ENCODE measurements at places on chromosomes 5 and 9.
A peak's percentile ranks its signal among the peaks of the same experiment; 100 is the strongest.

DNA sequence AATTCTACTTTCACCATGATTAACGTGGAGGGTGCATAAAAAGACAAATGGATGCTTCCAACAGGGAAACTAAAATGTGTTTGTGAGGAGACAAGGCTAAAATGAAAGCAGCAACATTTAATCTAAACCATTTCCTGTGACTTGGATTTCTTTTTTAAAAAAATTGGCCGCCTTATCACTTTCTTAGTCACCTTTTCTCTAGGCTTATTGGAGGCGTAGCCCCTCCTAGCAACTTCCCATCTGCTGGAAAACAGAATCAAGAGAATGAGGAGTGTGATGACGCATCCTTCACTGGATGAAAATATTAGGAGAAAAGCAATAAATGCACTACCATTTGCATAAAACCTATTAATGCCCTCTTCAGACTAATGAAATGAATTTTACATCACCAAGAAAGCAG lies 791 bp upstream of the GPR150 start:
- no peak for DNase-seq

DNA sequence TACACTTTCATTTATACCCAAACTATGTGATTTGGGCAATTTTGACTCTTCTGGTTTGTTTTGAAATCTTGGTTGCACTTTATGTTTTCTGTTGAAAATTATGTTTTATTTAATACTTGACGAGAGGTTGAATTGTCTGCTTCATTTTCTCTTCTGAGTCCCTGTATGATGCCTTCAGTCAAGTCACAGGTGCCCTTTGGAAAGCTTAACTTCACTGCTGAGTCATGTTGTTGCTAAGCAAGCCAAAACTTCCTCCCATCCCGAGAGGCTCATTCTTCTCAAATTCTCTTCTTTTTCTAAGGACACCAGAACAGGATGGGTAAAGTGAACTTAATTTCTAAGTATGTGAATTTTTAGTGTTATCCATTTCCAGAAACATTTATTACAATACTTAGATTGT lies 455.3 kb upstream of the PTGER4 start:
- DNase-seq, result no peak

DNA sequence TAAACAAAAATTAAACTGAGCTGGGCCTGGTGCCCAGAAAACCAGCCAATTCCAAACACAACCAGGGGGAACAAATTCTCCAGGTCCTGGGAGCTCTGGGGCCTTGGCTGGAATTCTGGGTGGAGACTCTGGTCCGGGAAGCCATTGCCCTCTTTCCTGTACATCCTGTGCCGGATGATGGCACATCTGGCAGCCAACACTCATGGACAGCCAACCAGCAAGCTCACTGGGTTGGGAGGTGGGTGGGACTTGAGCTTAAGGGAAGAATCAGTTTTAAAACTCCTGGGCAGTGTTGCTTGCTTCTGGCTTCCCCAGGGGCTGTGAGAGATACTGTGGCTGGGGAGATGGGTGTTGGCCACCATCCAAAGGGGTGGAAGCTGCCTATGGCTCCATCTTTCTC lies 56.1 kb downstream of the PCDH1 start:
- no peak for DNase-seq

DNA sequence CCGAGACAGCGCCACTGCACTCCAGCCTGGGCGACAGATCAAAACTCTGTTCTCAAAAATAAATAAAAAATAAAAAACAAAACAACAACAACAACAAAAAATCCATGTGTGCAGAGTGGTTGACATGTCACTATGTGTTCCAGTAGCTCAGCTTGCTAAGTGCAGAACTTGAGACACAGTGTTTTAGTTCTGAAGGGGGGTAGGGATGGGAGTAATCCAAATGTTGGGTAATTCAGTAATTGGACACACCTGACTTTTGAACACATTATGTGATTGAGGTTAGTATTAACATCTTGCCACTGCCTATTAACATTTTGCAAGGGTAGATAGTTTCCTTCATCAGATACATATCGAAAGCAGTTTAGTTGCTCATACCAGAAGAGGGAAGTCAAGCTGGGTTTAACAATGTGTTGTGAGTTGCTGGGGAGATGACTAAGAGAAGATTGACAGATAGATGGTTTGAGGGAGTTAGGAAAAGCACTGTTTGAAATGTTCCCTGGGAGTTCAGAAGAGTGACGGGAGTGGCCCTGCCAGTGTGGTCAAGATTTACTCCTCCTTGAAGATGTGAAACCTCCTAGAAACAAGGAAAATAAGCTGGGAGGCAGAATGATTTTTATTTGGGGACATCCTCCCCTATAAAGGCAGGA lies 928 bp downstream of the HACD4 start:
- DNase-seq, result no peak

DNA sequence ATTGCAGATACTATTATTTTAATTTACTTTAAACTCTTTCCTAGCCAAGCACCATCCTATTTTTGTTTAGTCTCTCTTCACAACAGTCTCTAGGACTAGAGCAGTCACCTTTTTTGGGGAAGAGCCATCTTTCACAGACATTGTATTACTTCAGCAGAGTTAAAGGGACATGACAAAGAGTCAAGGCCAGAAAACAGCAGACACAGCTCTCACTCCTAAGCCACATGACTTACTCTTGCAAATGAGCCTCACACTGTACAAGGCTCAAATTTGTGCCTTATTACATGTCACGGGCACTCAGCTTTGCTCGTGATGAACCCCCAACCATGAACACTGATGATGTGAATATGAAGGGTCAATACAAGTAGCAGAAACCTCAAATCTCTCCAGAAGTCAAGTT lies 104.3 kb downstream of the ZNF608 start:
- DNase-seq, result no peak

GRCh38 chr5:80239680-80240367 lies 16.0 kb downstream of the SERINC5 start:
- no peak for DNase-seq

- DNase-seq, result no peak
These were observed 417.2 kb upstream of the C9orf72 start for GRCh38 chr9:27990524-27990923.

- no peak for DNase-seq
These were observed 87.4 kb upstream of the FER start for GRCh38 chr5:108660291-108660690.

- DNase-seq, result peak; percentile 57
These were observed at the start of gene HDHD3 for GRCh38 chr9:113376634-113377567. HDHD3 (minus strand) TSS chr9:113376986; CDS start chr9:113374354, 2,632 bp downstream.

DNA sequence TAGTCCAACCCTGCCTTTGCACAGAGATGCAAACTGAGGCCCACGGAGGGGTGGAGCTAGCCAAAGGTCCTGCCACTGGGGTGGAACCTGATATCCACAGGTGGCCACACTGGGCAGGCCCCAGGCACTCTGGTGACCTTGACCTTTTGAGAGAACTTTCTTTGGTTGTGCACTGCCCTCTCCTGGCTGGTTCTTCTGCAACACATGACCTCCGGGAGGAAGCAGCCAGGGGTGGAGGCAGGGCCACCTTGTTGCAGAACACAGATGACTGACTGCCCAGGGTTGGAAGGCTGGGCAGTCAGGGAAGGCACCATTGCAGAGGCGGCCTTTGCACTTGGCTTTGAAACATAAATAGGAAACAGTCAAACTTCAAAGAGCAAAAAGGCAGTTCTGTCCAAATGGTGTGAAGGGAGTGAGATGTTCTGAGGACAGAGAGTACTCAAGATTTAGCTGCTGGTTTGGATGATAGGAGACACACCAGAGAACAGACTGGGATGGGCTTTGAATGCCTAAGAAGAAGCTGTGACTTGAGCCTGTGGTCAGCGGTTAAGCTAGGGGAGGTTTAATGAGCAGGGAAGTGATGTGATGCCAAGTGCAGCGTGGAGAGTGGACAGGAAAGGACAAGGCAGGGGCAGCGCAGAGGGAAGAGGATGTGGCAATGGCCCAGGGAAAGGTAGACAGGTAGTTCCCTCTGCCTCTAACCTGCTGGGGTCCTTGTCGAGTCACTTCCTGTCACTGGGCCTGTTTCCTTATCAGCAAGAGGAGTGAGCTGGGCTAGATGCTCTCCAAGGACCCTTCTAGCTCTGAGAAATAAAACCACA lies 6.8 kb upstream of the TCOF1 start:
- no peak for DNase-seq

DNA sequence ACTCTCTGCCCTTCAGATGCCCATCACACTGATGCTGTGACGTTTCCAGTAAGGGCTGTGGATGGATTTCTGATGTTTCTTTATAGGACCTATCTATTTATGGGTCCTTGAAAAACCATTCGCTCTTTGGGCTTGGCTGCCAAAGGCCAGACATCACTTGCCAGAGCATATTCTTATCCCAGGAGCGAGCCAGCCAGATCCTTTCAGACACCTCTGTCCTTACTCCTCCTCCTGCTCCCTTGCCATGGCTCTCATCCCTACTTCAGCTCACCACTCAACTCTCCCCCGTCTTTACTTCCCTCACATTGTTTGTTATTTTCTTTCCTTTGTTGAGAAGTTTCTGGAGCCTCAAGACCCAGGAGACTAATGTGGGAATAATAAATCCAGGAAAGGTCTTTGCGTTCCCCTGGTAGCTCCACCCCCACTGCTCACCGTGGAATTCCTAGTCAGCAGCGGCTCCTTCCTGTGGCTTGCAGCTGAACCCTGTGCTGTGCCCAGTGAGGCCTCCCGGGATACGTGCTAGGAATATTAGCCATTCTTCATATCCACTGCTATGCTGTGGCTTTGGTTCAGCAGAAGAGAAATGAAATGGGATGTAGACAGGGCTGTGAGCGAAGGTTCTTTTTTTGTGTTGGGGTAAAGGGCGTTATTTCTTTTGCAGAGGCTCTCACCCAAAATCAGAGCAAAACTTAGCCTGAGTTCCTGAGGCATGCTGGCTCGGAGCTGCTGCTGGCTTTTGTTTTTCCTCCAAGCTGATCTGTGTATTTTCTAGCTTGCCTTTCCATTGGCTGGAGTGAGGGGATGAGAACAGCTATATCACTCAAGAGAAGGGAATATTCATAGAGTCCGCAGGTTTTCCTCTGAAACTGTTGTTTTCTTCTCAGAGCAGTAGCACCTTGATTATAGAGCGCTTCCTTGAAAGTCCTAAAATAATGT lies 171.1 kb downstream of the SAXO1 start:
- no peak for DNase-seq

DNA sequence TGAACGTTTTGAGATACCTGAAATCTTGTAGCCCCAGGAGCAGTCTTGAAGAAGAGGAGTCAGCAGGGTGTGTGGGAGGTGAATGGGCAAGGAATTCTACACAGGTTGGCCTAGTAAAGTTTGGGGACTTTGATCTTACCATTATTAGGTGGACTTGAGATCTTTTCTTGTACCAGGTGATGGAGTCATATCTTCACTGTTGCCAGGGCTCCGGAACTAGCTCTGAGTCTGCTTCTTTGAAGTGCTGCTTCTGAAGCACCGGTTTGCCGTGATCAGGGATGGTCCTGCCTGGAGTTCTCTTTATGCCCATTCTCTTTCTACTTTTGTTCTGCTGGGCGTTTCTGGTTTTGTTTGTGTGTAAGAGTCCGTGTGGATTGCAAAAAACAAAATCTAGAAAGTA lies 27.4 kb downstream of the RCL1 start:
- DNase-seq, result no peak

- DNase-seq, result no peak
These were observed 345.9 kb upstream of the CD180 start for GRCh38 chr5:67542479-67542878.

DNA sequence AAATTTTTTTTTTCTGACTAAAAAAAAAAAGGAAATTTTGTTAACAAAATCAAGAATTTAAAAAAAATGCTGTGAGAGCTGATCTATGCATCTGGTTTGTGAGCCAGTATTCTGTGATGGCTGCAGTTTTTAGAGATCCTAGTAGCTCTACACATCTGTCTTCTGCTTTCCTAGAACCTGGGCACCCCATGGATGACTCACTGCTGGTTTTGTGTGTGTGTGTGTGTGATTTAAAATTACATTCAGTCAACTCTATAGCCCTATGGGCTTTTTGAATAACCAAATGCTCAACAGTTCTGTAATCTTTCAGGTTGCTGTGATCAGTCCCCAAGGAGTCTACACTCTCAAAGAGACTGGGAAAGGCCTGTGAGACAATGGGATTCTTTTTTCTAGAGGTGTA lies 2.5 kb upstream of the PSMD5 start:
- DNase-seq, result no peak

DNA sequence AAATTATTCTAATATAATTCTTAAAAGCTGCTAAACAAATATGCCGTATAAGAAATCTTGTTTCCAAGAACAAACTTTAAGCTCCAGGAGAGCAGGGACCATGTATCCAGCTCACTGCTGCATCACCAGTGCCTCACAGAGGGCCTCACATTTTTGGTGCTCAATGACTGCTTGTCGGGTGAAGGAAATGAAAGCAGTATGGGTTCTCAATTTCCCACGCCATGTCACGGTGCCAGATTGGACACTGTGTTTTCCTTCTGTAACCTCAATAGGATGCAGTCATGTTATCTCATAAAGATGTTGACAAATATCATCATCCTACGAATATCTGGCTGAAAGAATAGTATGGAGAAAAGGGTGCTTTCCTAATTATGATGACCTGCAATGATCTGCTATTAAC lies 64.7 kb downstream of the POU5F2 start:
- DNase-seq, result no peak

DNA sequence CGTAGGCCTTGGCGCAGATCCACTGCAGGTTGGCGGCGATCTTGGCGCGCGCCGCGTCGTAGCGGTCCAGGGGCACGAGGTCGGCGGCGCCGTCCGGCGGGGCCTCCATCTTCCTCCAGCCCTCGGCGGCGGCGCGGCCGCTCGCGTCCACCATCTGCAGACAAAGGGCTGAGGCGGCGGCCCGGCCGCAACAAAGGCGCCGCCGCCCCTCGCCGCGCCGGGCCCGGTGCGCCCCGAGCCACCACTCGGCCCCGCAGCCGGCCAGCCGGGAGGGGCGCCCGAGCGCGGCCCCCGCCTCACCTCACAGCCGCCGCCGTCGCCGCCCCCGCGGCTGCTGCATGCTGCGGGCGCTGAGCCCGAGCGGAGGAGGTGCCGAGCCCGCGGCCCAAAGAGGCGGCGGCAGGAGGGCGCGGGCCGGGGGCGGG lies 328 bp downstream of the CAMSAP1 start:
- no peak for DNase-seq

DNA sequence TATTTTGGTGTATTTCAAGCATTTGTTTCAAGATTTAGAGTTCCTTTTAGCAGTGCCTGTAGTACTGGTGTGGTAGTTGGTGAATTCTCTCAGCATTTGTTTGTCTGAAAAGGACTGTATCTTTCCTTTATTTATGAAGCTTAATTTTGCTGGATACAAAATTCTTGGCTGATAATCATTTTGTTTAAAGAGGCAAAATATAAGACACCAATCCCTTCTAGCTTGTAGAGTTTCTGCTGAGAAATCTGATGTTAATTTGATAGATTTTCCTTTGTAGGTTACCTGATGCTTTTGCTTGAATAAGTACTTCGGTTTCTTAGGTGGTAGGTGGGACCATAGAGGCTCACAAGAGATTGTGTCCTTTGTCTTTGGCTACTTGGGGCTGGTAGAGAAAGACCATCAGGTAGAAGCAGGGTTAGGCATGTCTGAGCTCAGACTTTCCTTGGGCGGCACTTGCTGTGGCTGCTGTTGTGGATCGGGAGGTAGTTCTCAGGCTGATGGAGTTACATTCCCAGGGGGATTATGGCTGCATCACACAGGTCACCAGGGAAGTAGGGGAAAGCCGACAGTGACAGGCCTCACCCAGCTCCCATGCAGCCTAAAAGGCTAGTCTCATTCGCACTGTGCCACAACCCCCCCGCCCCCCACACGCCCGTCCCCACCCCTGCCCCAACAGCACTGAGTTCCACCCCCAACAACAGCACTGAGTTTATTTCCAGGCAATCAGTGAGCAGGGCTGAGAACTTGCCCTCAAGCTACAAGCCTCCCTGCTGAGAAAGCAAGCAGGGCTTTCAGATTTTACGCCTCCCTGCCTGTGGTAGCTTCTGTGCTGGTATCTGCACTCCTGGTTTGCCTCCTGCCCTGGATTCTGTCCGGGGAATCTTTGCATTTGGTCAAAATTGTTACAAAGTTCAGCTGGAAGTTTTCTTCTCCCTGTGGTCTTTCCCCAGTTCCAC lies 127.1 kb upstream of the GLRA1 start:
- no peak for DNase-seq

Data from cortex of kidney (tissue), 1 donor.